NCI-H2081 (cell line): ENCODE measurements at places on chromosomes 4 and X.

GRCh38 chr4:121272526-121272925, 108.3 kb downstream of the QRFPR start:
- DNase-seq = no peak

DNA sequence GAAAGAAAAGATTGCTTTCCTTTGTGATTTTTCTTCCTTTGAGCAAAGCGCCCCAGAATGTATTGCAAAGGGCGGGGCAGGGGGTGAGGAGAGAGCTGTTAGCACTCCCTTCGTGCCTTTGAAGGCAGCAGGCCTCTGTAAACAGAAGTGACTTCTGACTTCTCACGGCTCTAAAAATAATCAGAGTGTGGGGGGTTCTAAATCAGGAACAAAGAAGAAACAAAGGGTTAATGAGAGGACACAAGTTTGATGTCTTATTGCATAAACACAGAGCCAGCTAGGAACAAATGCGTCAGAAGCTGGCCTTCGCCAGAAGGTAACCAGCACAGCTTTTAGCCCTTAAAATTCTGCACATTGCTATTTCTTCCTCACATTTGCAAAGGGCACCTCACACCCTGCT, 626.2 kb downstream of the MID1IP1 start:
- DNase-seq = no peak

- no peak for DNase-seq
Observed at GRCh38 chr4:41528512-41529205, 9.3 kb upstream of the LIMCH1 start.

DNA sequence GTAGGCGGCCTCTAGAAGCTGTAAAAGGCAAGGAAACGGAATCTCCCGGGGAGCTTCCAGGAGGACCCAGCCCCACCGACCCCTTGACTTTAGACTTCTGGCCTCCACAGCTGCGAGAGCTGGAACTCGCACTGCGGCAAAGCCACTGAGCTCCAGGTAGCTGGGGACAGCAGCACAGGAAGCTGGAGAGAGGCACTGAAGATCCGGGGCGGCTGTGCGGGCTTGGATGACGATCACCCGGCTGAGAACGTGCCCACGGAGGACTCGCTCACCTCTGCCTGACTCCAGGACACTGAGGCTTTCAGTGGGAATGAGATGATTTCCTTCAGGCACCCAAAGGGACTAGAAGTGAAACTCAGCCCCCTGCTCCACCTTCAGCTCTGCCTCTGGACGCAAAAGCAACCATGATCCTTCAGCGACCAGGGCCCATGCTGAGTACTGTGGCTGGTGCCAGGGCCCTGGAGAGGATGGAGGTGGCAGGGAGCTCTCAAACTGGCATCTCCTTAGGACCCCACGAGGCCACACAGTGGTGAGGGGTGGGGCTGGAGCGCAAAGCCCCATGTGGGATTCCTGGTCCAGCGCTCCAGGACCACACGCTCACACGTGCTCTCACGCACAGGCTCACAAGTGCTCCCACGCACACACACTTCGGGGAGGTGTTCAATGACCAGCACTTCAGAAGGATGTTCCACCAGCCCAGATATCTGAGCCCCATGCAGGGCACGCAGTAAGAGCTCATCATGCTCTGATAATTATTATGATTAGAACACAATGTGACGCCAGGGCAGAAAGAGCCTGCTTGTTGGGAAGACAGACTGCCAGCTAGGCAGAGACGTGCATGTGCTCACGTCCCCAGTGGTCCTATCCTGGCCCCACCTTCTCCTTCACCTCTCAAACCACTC, 47.2 kb downstream of the ADRA2C start:
- DNase-seq = no peak

DNA sequence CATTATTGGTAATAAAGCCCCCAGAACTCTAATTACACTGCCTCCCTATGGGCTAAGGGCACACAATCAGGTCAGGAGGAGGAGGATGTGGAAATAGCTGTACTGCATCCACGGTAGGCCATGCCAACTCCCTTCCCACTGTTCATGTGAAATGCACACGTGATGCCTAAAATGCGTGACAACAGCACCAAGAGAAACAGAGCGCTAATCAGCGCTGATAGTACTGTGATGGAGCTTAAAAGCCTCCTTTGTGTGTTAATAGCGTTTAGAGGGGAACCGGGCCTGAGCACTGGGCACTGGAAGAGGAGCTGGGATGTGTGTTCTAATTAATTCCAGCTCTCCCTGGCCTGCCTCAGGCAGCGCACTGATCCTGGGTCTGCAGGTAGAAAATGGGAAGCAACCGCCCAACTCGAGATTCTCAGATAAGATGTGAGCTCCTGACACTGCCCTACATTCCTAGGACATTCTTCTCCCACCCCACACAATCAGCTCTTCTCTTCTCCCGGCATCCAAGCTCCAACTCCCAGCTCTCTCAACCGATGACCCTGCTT, 12.9 kb downstream of the DCTD start:
- no peak for DNase-seq

DNA sequence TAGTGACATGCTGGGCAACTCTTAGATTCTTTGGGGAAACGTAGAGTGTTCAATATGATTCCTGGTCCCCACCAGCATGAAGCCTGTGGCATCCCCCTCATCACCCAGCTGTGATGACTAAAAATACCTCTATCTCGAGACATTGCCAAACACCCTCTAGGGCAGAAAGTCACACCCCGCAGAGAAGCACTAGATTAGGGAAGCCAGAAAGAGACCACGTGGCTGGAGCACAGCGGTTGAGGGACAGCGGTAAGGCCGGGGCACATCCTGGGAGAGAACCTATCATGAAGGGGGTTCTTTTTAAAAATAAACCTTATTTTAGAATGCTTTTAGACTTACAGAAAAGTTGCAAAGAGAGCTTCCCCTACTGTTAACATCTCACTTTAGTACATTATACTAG, 11.0 kb downstream of the FAT1 start:
- DNase-seq = no peak

DNA sequence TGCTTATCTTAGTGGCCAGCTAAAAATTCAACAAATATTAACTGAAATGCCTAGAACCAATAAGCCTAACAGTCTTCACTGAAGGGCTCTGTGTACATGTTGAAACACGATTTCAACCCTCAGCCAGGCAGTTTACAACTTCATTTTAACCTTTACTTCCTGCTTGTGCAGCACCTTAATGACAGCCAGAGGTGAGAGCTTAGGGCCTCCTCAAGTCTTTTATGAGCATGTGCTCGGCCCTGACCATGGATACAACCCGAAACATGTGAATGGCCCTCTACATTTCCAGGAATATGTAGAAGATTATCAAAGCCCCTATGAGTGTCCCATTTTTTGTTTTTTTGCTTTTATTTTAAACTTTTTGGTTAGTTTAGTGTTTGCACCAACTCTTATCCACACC, 88.3 kb downstream of the MSN start:
- DNase-seq = no peak

GRCh38 chrX:46754586-46755061, 4.3 kb downstream of the SLC9A7 start:
- no peak for DNase-seq

DNA sequence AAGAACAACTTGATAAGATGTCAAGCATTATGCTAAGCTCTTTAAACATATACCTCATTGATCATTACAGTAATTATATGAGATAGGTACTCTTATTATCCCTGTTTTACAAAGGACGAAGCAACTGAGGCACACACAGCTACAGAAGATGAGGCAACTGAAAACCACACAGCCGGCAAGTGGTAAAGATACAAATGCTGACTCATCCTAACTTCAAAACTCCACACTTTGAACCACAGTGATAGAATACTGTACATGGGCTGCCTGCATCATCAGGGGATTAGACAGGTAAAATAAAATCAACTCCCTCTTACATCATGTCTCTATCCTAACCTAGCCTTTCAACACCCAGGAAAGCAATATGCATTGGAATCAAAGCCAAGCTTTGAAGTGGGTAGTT, 47.8 kb downstream of the LHFPL1 start:
- no peak for DNase-seq

DNA sequence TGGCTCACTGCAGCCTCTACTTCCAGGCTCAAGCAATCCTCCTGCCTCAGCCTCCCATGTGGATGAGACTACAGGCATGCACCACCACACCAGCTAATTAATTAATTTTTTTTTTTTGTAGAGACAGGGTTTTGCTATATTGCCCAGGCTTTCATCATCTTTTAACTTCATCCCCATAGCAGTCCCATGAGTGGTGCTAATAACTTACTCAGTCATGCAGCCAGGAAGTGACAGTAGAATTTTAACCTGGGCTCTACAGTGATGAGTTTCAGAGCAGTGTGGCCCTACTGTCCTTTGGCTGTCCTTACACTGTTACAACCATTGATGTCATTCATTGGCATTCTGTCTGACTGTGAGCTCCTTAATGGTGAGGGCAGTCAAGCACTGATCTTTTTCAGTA, 3.9 kb upstream of the OCIAD2 start:
- no peak for DNase-seq
